Renal cortical epithelial cell (primary cell): ENCODE measurements at places on chromosomes 16 and 17. TPM values are rescaled to one million over a fixed set of nuclear protein-coding genes. Genes with fewer than 3 reads are reported as not detected.

PRKCB gene
- total RNA-seq: not detected in 2 replicates

CAMKK1 gene
- 4.3 and 8.9 TPM in 2 replicates for total RNA-seq

CCL4 gene
- not detected in 2 replicates for total RNA-seq

GSDMA gene
- total RNA-seq: not detected in 2 replicates

KRT33A gene
- not detected in 2 replicates for total RNA-seq

ARMC7 gene
- 1.2 and 14.2 TPM in 2 replicates for total RNA-seq

- no peak for DNase-seq
Measured at GRCh38 chr16:12900156-12900555, 1.2 kb upstream of the SHISA9 start.

- no peak for DNase-seq
Measured at GRCh38 chr17:71444078-71444477, 676.7 kb upstream of the SOX9 start.

- no peak for DNase-seq
Measured at GRCh38 chr16:203246-203645, 23.0 kb downstream of the HBQ1 start.

GRCh38 chr17:42241871-42242270 lies 34.3 kb downstream of the STAT5B start:
- no peak for DNase-seq

GRCh38 chr17:67080804-67081203 lies 36.5 kb downstream of the CACNG1 start:
- DNase-seq: no peak

DNA sequence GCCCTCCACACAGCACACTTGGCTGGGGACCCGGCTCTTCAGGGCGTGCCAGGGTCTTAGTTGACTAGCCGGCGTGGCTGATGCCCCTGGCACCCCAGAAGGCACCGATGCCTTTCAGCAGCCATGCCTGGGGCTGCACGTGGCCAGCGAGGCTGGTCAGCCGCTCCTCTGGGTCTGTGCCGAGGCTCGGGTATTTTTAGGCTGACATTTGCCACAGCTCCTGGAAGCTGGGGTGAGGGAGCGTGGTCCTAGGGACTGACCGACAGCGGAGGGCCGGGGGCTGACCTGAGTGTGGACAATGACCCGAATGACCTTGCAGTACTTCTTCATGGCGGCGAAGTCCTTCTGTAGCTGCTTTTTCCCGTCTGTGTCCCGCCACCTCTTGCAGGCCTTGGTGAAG lies 3.9 kb downstream of the RPL3L start:
- DNase-seq: no peak

DNA sequence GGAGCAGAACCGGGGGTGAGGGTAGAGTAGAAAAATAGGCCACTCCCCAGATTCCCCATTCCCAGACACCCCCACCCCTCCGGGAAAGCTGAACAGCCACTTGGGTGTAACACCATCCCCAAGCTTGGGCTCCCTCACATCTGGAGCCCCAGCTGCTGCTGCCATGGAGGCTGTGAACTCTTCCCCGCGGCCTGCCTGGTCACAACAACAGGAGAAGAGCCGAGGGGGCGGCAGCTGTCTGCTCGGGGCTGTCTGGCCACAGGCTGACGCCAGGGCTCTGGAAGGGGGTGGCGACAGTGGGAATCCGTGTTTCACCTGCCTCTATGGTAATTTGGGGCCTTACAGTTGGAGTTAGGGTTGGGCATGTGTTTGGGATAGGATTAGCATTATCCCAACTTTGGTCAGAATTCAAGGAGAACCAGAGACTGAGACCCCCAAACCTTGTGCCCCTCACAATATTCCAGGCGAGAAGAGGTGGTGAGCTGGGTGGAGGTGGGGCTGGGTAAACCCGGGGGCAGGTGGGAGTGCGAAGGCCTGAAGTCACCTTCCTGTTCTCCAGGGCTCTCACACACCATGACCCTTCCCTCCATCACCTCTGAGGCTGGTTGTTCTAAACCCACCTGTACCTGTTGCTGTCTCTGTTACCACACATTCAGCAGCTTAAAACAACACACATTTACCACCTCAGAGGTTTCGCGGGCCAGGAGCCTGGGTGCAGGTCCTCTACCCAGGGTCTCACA lies 29.7 kb upstream of the NXPH3 start:
- no peak for DNase-seq
